Colonic mucosa (tissue), 4 donors: ENCODE measurements at places on chromosomes 2 and 18.

- no peak for DNase-seq
Observed at GRCh38 chr2:230564805-230565779, 147.6 kb upstream of the CAB39 start.

DNA sequence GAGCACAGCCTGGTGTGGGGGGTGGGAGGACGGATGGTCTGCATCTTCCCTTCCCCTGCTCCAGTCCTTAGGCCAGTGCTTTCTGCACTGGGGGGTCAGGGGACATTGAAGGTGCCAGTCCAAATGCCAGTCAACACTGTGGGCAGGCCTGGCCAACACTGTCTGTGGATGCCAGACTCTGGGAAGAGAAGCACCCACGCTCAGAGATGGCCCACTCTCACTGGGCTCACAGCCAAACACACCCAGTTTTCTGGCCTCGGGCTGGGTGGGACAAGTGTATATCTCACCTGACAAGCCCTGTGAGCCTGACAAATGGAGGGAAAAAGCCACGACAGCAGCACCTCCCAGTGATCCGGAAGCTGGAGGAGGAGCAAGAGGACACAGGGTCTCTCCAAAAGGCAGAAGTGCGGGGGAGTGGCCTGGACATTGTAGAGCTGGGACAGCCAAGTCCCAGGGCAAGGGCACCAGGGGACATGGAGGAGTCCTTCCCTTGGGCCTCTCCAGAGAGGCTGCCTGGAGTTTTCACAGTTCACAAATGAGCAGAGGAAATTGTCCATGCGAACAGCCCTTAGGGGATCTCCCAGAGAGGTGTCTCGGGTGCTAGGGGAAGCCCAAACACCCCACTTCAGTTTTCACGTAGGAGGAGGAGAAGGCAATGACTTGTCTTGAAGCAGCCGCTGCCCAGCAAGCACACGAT is 79.3 kb downstream of the SDC1 start:
- DNase-seq: peak; percentile 54

GRCh38 chr2:172046080-172046678 is 39.1 kb upstream of the DLX1 start:
- no peak for DNase-seq

DNA sequence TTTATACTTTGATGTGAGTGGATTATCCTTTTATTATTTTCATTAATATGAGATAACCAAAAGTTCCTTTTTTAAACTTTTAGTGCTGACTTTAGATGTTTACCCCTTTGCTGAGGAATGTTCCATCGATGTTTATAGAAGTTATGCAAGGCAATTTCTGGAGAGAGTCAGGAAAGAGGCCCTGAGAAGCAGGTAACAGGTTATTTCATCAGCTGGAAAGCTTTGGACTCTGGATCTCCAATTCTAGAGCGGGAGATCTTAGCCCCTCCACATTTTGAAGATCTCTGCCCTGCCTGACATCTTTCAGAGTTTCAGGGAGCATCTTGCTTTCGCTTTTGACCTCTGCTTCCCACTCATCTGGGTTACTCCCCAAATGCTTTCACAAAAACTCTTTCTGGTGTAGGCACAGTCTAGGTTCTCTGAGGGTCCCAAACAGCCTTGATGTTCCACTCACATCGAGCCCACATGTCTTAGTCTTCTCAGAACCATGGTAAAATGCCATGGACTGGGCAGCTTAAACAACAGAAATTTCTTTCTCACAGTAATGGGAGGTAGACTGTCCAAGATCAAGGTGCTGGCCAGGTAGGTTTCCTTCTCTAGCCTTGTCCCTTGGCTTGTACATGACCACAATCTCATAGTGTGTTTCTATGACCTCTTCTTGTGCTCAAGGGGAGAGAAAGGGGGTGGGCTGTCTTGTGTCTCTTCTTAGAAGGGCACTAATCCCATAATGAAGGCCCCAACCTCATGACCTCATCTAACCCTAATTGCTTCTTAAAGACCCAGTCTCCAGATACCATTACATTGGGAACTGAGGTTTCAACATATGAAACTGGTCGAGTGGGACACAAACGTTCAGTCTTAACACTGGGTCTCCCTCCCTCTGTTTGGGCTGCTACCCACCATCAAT is 87.1 kb downstream of the DOK6 start:
- no peak for DNase-seq

DNA sequence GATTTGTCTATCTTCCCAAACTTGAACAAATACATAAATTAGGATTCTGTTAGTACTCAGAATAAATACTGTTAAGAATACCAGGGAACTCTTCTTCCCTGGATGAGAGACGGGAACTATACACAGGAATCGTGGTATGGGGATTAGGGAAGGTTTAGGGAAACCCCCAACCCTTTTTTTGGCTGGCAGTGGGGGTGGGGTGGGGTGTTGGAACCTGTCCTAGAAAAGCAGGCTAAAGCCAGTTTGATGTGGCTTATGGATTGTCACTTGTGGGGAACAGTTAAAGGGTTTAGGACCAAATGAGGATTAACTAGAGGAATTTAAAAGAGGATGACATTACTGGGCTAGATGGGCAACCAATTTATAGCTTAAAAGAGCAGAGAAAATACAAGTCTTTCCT is 1.8 kb downstream of the SLC4A10 start:
- DNase-seq: no peak

DNA sequence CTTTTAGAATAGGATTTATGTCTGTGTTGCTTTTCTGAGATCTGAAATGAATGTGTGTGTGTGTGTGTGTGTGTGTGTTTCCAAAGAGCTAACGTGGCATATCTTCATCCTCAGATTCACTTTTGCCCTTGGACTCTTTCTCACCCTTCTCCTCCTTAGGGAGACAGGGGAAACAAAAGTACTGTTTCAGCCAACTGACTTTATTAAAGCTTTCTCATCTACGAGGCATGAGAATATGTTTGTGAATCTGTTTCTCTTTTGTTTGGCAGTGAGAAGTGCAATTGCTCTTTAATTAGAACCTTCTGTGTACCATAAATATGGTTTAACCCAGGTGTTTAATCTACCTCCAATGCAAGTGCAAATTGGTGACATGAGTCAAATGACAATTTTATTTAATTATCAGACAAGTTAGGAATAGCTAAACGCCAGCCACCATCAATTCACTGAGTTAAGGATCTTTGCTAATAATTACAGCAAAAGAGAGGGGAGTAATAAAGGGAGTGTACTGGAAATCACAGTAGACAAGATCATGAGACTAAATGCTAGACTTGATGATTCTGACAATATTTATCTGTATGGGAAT is 186.4 kb upstream of the COL3A1 start:
- no peak for DNase-seq

DNA sequence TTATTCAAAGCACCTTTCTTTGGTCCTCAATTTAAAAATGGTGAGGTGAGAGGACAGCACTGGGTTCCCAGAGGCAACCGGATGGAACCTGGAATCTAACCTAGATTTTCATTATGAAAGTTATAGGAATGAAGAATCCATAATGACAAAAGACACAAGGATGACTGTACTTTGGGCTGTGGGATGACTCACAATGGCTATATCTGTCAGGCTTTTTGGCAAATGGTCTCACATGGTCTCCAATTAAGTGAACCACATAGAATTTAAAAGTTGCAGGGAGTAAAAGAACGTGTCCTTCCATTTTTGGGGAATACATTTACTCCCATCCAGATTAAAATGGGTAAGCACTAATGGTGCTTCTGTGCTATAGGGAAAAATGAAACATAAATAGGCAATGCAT is 31.8 kb upstream of the LYPD1 start:
- no peak for DNase-seq

DNA sequence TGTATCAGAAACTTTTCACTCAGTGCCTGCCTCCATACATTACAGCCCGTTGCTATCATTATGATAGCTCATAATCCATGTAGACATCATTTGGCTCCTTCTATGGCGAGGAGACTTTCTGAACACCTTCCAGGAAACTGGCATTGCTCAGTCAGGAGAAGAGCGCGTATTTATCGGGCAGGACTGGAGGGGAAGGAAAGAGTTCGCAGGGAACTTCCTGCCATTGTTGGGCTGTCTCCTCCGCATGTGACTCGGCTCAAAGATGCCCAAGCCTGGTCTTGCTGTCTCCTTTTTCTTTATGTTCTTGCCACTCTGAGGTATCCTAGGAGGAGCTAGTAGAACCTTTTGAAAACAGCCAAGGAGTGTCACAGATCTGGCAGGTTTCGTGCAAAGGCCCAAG is 156.8 kb downstream of the CTIF start:
- DNase-seq: no peak

DNA sequence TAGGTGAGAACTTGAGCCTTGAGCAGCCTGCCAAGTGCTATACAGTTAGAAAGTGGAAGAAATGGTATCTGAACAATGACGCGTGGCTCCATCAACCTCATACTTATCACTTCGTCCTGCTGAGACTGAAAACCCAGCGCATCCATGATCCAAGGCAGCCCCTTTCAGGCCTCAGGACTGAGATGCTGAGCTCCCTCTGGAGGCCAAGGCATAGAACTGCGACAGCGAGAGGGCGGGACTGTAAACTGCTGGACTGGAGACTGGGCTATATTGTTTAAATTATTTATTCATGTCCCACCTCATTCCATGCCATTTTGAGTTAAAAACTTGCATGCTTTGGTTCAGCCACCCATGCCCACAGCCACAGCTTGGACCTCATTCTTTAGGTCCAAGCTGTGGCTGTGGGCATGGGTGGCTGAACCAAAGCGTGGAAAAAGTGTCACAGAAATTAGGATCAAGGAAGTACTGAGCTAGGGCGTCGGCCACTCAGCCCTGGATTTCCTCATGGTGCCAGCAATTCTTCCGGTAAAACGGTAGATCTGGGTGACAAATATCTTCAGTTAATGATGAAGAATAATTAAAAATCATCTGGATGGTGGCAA is 195.5 kb downstream of the L3MBTL4 start:
- DNase-seq: no peak

- no peak for DNase-seq
Observed at GRCh38 chr18:56869189-56869777, 218.1 kb downstream of the WDR7 start.

GRCh38 chr2:8554296-8554806 is 127.5 kb upstream of the ID2 start:
- DNase-seq: peak; percentile 12

GRCh38 chr18:59200787-59201186 is 19.2 kb upstream of the GRP start:
- no peak for DNase-seq

DNA sequence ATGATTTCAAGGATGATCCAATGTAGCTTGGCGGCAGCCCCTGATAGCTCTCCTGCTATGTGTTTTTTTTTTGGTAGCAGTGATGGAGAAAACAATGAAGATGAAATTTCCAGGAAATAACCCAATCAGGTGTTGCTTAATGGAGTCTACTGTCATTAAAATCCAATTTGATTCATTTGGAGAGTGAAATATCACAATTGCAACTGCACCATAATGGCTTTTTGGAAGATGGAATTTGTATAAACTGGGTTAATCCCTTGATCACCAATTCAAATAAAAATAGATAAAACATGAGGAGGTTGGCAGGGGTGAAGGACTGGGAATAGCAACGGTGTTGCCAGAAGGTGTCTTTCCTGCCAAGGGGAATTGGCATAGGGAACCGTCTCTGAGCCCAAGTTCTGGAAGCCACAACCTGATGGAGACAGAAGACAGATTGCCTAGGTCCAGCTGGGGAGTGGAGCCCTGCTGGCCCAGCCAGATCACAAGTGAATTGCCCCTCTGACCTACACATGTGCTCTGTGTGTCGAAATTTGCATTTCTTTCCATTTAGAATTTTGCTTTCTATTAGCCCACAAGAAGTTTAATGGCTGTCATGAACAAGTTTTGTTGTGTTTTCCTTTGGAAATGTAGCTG is 170.3 kb upstream of the SPRED2 start:
- no peak for DNase-seq

DNA sequence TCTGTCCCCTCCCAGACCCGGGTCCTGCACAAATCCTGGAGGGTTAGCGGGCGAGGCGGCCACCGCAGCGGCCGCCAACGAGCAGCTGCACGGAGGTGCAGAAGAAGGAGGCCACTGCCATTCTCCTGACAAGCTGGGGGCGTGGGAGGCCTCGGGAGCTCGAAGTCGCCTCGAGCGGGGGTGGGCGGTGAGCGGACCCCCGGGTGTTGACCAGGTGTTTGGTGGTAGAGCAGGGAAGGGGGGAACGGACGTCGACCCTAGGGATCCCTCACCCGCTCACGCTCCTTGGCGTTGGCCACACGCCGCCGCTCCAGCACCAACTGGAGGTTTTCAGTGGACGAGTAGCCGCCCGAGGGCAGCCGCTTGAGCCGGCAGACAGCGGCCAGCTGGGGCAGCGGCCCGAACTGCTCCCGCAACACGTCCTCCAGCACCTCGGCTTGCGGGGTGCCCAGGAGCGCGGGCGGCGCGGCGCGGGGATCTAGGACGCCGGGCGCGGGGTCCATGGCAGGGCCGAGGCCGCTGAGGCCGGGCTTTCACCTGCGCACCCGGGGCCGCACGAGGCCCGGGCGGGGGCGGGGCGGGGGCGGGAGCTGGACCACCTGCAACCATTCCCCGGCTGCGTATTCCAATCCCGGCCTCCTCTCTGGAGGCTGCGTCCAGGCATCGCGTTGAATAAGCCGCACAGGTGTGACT is at the start of gene FIGLA:
TSS of gene FIGLA (minus strand) at position 508 of the 693 bp plus-strand sequence. CDS start at position 503, 5 bp downstream.
- no peak for DNase-seq

- no peak for DNase-seq
Observed at GRCh38 chr2:45396671-45397070, 214.4 kb downstream of the SRBD1 start.

- no peak for DNase-seq
Observed at GRCh38 chr2:240253583-240254145, 113.2 kb upstream of the OTOS start.

DNA sequence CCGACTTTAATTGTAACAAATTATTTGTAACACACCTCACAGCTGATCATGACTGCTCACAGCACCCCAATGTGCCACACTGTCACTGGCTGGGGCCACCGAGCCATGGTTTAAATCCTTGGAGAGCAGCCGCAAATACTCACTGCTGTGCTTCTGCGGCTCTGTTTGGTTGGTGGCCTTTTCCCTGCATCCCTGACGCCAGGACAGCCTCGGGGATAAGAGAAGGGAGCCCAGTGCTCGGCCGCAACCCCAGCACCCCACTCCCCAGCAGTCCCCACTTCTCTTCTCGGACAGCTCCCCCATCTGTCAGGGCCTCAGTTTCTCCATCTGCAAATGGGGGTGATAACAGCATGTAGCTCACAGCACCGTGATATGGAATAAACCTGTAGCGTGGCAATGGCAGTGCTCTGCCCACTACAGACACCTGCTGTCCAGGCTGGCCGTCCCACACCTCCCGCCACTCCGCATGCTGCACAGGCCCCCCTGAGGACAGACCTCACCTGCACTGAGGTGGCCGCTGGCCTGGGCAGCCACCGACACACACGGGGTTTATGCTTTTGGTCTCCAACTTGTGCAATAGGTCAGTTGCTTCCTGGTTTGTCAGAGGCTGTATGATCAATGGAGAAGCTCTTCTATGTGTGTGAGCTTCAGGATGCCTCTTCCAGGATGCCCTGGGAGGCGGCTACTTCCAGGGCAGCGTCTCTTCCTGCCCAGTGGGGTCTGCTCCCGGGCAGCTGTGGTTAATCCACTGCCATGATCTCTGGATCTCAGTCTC is 87.1 kb downstream of the NDUFA10 start:
- no peak for DNase-seq

GRCh38 chr18:59570101-59570775 is 127.0 kb downstream of the CCBE1 start:
- no peak for DNase-seq
